ENCODE measurements at places on chromosomes 3 and 15.

DNA sequence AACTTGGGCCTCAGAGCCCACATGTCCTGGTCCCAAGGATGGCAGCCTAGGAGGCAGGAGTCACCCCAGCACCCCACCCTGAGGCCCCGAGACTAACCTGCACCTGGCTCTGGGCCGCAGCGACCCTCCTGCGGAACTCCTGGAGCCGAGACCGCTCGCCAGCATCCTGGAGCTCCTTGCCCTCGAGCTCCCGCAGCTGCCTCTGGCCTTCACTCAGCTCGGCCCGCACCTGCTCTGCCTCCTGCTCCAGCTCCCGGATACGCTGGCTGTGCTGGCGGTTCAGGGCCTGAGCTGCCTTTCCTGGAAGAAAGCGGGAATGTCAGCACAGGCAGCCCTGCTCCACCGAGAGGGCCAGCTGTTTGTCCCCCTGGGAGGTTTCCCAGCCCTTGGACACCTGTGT lies 13.2 kb downstream of the KIF7 start:
- DNase-seq: no peak

DNA sequence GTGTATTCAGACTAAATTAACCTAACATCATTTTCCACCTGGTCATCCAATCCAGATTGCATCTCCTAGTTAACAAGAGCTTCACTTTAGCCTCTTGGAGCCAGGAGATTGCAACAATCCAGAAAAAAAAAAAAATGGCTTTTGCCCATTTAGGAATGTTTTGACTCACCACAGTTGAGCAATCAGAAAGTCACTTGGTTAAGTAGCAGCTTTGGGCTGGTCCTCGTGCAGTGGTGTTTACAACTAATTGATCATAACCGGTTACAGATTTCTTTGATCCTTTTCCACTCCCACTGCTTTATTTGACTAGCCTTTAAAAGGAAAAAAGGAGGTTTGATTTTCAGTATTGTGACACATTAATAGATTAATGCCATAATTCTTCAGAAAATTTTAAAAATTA lies 688.8 kb upstream of the CCDC54 start:
- no peak for DNase-seq

- DNase-seq: no peak
These were observed 477.4 kb downstream of the AGBL1 start for GRCh38 chr15:86557018-86557550.

DNA sequence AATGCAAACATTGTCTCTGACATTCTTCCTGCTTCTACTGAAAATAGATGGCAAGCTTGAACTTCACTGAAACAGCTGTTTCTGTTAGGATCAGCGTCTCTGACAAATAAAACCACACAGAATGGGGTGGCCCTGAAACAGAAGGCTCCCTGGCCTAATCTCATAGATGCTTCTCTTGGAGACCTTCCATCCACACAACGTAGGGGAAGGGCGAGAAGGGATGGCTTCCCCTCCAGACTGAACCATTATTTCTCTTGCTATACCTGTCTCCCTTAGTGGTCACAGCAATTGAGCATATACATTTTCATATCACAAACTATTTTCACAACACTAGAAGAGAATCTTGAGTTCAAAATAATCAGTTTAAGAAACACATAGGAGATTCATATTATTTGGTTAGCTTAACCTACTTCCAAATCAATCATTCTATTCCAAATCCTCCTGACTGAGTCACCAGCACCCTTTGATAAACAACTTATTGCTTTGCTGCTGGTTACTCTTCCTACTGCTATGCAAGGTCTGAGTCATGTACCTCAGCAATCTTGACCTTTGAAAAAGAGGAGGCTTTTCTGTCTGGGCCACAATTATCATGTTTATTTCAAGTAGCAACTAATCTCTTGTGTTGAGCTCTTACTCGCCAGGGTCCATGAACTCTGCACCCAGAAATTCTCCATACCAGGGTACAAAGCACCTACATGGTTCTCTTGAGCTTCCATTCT lies 45.5 kb downstream of the CBLB start:
- no peak for DNase-seq

DNA sequence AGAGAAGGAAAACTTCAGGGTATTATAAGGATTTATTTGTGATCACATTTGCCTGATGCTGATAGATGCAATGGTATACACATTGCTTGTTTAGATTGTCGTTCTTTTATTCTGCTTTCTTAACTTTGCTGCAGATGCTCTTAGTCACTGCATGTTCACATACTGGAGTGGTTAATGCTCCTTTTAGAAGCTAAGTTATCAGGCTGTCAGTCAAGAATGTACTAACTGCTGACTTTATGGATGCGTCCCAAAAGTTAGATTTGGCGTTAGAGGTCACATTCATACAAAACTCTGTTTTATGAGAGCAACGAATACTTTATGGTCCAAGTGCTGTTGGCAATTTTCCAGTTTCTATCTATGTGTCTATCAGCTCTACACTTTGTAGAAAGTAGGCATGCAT lies 160.7 kb downstream of the BBX start:
- DNase-seq: no peak

GRCh38 chr15:85312486-85312885 lies 67.9 kb upstream of the AKAP13 start:
- DNase-seq: no peak

DNA sequence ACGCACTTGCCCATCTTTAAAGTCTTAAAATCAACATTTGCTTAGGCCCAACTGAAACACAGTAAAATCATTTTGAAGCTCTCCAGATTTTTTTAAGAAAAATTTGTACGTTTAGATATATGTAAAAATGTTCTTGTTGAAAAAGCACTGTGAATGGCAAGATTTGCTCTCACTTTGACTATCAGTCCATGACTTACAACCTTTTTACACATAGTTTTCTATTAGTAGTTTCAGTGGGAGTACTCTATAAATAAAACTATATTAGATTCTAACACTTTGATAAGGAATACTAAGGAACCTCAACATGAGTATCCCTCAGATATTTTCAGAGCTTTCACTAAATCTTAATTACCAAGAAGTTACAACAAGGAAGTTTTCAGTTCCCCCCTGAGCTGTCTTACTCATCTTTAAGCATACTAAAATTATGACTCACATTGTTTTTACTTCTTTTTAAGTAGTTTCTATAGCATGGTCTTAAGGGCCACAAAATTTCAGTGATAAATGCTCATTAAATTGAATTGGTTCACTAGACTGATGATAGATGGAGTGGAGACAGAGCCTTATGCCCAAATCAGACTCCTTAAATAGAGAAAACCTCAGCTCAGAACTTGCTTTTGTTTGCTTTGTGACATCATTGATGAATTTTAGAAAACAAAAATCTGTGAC lies 31.6 kb upstream of the RAP2B start:
- DNase-seq: no peak

- DNase-seq: no peak
These were observed 63.4 kb downstream of the USP13 start for GRCh38 chr3:179716226-179716625.

GRCh38 chr3:108408883-108409799 lies 101.3 kb downstream of the MYH15 start:
- DNase-seq: no peak

GRCh38 chr3:134932035-134932434 lies 137.0 kb downstream of the EPHB1 start:
- DNase-seq: no peak

- no peak for DNase-seq
These were observed 438.6 kb downstream of the ROBO1 start for GRCh38 chr3:79329154-79329553.

DNA sequence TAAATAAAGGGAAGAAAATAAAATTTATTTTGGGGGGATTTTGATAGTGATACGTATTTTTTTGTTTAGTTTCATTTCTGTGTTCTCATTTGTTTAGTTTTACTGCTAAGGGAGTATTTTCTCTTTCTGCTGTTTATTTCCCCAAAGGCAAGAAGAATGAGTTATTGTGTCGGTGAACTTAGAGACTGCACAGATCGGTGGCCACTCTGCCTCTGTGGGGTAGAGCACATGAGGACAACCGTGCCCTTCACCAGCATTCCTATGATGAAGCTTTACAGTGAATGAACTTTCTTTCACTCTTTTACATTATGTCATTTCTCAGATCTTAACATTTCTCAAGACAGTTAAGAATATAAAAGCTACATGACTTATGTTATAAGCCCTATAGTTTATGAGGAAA lies 214.4 kb downstream of the OCA2 start:
- no peak for DNase-seq

GRCh38 chr3:191158247-191158646 lies 40.8 kb upstream of the OSTN start:
- DNase-seq: no peak

DNA sequence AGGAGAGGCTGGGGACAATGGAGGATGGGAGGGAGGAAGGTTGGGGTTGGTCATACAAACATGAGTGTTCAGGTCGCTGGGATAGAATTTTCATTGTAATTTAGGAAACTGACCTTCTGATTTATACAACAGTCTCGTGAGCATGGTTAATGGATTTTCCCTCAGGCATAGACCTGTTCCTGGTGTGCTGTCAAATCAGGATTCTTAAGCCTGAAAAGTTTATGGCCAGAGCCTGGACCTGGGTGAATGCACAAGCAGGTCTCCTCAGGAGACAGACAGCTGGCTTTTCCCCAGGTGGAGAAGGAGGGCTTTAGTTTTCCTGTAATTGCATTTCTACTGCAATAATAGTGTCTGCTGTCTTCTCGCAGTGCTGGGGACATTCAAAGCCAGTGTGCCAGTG lies 338.0 kb downstream of the SHQ1 start:
- no peak for DNase-seq

- no peak for DNase-seq
These were observed 73.6 kb downstream of the GMPS start for GRCh38 chr3:155944081-155944480.

- no peak for DNase-seq
These were observed 4.7 kb downstream of the RRP9 start for GRCh38 chr3:51937014-51937413.

GRCh38 chr15:57364282-57365007 lies 11.9 kb upstream of the CGNL1 start:
- peak; percentile 56 for DNase-seq

- no peak for DNase-seq
These were observed 43.1 kb upstream of the TIPARP start for GRCh38 chr3:156631323-156631722.

DNA sequence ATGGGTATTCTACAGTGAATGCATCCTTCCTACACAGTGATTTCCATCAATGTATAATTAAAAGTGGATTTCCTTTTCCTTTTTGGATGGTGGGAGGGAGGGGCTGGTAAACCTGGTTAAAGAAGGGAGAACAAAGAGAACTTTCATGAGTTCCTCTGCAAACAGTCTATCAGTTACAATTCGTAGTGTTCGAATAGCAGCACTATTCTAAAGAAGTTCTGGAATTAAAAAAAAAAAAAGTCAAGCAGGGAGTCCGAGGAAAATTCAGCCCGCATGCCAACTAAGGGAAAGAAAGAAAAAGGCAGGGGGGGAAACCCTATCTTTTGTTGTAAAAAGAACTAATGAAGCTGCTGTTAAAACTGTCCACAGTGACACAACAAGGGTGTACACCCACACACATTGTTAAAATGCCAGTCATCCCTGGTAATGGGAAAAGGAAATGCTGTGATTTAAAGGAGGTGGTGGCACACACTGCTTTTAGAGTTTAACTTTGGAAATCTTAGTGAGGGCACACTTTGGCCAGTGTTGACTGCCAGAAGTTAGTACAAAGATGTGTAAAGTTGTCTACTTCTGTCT lies 521.2 kb downstream of the ZIC1 start:
- DNase-seq: no peak

All from WTC11 (cell line).